Thyroid gland (tissue), 4 donors: ENCODE measurements at places on chromosomes 3 and 15. TPM values are rescaled to one million over a fixed set of nuclear protein-coding genes. Genes with fewer than 3 reads are reported as not detected.

CPNE9 gene
- not detected for total RNA-seq

- H3K4me3 ChIP-seq: no peak overlapping the region
- no peak overlapping the region for H3K27ac ChIP-seq
- H3K27me3 ChIP-seq: no peaks in the 10 kb centered on the region
- no peaks in the 10 kb centered on the region for H3K36me3 ChIP-seq
These were observed 30.7 kb upstream of the MGA start for GRCh38 chr15:41629463-41629862.

DNA sequence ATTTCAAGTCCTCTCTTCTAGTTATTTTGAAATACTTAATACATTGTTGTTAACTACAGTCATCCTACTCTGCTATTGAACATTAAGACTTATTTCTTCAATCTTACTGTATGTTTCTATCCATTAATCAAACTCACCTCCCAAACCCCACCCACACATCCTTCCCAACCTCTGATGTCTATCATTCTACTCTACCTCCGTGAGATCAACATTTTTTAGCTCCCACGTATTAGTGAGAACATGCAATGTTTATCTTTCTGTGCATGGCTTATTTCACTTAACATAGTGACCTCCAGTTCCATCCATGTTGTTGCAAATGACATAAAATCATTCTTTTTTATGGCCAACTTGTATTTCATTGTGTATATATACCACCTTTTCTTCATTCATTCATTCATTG lies 236.6 kb upstream of the CTNNB1 start:
- H3K27ac ChIP-seq: no peak overlapping the region
- no peaks in the 10 kb centered on the region for H3K4me1 ChIP-seq
- H3K36me3 ChIP-seq: no peaks in the 10 kb centered on the region
- H3K27me3 ChIP-seq: no peaks in the 10 kb centered on the region

DNA sequence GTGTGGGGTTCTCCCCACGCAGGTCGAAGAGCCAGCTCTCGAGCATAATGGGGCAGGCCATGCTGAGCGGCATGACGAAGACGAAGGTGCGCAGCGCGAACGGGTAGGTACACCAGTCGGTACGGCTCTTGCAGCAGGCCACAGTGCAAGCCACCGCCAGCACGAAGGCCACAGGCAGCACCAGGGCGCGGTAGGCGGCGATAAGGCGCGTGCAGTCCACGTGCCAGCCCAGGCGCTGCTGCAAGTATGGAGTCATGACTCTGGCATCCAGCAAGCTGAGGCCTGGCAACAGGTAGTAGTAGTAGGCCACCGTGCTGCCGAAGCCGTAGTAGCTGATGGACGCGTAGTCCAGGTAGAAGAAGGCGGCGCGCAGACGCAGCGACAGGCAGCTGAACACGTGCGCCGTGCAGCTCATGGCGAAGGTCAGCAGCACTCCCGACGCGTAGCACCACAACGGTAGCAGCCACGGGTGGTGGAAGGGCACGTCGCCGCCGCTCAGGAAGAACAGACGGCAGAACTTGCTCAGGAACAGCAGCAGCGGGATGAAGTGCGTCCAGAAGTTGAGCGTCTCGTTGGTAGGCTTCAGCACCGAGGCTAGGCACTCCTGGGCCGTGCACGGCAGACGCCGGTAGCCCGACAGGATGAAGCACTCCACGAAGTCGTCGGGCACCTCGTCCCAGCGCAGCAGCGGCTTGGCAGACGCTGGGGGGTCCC lies 797 bp downstream of the PAQR9 start:
- H3K4me1 ChIP-seq: peaks cover 5% of the 10 kb centered on the region
- H3K4me3 ChIP-seq: no peak overlapping the region
- H3K27ac ChIP-seq: no peak overlapping the region
- no peak for DNase-seq
- H3K27me3 ChIP-seq: peaks cover 4% of the 10 kb centered on the region
- H3K36me3 ChIP-seq: no peaks in the 10 kb centered on the region

DNA sequence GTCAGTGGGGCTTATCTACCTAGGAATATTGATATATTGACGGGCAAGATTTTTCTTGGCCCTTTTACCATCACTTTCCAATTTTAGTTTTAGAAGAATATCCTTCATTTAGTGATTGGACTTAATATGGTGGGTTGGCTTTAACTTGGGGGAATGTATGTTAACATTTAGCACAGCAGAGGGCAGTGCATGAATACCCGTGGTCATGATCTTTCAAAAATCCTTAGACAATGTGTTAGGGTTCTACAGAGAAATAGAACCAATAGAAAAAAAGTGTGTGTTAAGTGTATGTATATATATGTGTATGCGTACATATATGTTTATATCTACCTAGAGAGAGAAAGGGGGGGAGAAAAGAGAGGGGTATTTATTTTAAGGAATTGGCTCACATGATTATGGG lies 36.9 kb downstream of the GPR171 start:
- no peak overlapping the region for H3K27ac ChIP-seq
- no peak overlapping the region for H3K4me3 ChIP-seq
- H3K4me1 ChIP-seq: no peaks in the 10 kb centered on the region
- H3K27me3 ChIP-seq: no peaks in the 10 kb centered on the region
- no peaks in the 10 kb centered on the region for H3K36me3 ChIP-seq
